ENCODE measurements at places on chromosomes 7 and 10.
A peak's percentile ranks its signal among the peaks of the same experiment; 100 is the strongest.

DNA sequence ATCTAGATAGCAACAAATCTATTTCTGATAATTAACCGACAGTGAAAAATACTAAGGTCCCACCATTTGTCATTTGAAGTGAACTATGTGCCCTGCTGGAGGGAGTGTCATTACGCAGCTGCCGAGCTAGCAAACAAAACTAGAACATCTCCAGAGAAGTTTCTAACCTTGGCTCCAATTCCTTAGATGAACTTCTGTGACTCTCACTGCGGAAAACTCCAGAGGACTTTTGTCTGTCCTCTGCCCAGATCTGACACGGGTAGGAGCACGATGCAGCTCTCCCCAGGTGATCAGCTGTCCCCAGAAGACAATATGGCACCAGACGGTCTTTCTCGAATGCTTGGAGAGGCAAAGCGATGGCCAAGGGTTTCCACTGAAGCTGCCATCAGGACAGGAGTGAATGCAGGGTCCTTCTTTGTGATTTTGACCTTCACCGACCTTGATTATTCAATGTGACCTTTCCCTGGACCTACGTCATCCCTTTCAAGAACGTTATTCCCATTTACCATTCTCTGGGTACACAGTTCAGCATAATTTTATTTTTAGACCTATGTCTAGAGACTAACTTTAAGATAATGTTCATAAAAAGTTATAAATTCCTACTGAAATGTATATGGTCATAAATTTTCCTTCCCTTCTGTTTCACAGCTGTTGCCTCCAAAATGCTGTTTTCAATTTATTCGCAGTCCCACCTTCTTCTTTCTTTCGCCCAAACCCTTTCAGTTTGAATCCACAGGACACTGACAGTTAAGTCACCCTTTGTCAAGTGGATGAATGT, 116.7 kb upstream of the C7orf33 start:
- no peak for DNase-seq

DNA sequence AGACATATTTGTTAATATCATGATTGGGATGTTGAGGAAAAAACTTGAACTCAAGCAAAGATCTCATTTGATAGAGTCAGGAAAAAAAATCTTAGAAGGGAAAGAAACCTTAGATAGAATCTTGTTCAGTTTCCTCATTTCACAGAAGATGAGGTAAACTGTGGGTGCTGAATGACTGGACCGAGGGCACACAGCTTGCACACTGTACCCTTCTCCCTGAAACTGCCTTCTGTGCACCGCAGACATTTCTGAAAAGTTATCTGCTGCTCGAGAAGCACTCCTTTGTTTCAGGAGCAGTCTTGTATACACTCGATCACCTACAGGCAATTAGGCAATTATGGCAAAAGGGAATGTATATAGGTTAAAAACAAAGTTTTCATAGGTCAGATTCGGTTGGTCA, 167.4 kb downstream of the SKAP2 start:
- no peak for DNase-seq

DNA sequence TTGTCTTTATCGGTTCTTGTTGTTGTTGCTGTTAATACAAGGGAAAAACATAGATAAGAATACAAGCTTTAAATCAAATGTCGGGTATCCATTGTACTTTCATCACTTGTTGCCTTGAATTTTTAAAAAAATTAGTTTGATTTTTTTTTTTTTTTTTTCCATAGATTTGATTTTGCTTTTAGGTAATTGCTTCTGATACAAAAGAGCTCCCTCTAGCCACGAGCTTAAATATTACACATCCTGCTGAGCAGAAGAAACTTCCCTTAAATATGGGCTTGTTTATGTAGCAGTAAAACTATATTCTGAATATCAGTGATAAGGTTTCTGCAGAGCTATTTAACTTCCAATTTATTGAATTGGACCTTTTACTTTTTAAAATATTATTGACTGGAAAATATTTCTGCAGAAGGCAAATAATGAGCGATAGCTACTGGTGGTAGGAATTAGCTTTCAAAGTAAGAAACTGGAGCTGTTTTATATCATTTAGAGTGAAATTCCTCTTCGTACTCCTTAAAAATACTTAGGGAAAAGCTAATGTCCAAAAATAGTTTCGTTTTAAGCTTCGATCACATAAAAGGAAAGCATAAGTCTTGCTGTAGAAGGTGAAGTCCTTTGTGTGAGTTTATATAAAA, 216.9 kb downstream of the POLR1F start:
- DNase-seq = peak; percentile 22

DNA sequence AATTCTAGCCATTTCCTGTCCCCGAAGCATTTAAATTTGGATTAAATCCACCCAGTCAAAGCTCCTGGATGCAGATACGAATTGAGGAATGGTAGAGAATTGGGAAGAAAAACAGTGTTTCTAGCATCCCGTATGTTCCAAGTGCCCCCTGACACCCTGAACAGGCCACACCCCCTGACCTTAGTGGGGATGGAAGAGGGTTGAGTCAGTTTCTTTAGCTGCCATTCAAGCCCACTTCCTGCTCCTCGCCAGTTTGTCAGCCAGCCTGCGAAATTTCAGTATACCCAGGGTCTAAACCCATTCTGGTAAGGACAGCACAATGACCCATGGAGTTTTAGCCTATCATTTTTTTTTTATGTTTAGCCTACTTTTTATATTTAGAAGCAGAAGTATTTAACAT, 101.1 kb downstream of the PKD1L1 start:
- DNase-seq = no peak

- DNase-seq = peak; percentile 12
Observed at GRCh38 chr10:77082601-77083252, 554.9 kb downstream of the KCNMA1 start.

DNA sequence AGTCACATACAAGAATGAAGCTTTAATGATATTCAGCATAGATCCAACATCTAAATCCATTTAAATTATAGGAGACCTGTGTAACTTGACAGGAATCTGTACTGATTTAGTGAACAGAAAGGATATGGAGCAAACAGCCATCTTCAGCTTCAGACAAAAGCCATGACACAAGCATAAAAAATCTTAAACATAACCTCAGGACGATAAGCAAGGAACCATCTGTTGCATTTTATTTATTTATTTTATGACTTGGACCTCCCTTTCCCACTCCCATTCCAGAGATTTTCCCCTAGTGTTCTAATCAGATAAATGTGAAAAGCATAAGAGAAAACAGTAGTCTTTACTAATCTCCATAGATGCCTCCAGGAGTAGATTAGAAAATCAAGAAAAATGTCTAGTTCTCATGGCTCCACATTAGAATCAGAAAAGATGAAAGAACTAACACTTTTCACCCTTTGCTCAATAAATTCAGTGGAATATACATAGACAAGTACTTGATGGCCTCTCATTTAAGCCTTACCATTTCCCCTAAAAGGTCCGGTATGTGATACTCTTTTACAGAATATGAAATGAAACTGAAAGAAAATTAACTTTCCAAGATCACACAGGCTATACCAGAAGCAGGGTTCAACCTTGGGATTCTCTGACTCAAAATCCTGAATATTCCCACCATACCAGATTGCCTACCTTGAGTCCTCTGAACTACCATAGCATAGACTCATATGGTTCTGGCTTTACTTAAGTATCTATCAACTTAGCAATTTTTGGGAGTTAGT, 15.2 kb downstream of the CACNA2D1 start:
- no peak for DNase-seq

- no peak for DNase-seq
Observed at GRCh38 chr7:128899392-128899791, 11.1 kb downstream of the KCP start.

GRCh38 chr7:142557971-142558582, 191.2 kb upstream of the PRSS1 start:
- peak; percentile 78 for DNase-seq

DNA sequence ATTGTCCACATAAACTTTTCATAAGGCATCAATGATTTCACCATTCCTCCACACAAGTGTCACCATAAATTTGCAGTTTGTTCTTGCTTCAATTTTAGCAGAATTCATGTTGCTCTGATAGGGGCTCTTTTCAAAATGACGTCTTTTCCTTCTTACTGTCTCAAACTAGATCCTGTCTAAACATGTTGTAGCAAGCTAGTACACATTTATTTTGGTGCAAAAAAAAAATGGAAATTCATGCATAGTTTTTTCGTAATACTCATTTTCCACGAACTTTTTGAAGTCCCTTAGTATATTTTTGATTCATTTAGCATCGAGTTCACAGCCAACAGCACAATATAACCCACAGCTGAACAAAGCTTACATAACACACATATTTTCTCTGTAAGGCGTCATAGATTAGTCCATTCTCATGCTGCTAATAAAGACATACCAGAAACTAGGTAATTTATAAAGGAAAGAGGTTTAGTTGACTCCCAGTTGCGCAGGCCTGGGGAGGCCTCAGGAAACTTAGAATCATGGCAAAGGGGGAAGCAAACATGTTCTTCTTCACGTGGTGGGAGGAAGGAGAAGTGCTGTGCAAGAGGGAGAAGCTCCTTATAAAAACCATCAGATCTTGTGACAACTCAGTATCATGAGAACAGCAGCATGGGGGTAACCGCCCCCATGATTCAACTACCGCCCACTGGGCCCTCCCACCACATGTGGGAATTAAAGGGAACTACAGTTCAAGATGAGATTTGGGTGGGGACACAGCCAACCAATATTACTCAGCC, 301.5 kb downstream of the CCDC3 start:
- DNase-seq = no peak

DNA sequence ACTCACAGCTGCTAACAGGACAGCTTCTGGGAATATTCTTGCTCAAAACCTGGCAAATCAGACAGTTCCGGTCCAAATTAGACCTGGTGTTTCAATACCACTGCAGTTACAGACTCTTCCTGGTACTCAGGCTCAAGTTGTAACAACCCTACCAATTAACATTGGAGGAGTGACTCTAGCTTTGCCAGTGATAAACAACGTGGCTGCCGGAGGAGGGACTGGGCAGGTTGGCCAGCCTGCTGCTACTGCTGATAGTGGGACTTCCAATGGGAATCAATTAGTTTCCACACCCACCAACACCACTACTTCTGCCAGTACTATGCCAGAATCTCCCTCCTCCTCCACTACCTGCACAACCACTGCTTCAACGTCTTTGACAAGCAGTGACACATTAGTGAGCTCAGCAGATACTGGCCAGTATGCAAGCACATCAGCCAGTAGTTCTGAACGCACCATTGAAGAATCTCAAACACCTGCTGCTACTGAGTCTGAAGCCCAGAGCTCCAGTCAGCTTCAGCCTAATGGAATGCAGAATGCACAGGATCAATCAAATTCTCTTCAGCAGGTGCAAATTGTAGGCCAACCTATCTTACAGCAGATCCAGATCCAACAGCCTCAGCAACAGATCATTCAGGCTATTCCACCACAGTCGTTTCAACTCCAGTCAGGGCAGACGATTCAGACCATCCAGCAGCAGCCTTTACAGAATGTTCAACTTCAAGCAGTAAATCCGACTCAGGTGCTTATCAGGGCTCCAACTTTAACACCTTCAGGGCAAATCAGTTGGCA, 2.1 kb downstream of the SP4 start:
- no peak for DNase-seq

DNA sequence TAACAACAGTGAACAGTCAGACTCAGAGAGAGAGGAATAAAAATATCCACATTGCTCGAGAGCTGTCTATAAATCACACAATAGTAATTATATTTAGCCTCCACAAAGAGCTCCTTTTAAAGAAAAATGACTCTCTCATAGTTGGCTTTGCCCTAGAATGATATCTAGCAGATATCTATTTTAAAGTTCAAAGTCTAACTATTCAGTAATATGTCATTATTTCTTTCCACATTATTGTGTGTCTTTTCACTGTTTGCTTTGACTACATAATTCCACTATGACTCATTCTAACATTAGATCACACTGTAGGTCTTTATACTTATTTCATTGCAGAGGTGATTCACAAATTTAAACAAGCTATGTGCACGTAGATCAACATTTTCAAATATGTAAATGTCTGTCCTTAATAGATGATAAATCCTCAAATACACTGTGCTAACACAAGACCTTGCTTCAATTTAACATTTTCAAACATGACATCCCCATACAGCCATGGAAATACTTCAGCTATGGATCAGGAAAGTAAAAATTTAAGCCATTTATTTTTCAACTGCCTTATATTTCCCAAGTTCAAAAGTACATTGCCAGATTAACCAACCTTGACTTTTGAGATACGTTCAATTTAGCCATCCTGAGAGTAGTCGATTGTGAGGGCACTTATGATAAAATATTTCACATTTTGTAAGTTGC, 99.9 kb upstream of the AKR1E2 start:
- DNase-seq = no peak
